NCI-H187 (cell line): ENCODE measurements at places on chromosomes 16 and 17.

- DNase-seq = no peak
Observed at GRCh38 chr16:9389543-9390207, 298.2 kb downstream of the HAPSTR1 start.

DNA sequence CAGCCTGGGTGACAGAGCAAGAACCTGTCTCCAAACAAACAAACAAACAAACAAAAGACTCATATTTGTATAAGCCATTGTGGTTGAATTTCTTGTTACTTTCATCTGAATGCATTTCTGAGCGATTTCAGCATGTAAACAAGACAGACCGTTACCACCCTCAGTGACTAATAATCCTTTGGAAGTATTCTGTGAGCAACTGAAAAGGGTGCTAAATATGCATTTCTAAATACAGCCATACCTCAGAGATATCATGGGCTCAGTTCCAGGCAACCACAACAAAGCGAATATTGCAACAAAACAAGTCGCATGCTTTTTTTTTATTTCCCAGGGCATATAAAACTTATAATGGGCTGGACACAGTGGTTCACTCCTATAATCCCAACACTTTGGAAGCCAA is 109.0 kb downstream of the USP31 start:
- DNase-seq = no peak

DNA sequence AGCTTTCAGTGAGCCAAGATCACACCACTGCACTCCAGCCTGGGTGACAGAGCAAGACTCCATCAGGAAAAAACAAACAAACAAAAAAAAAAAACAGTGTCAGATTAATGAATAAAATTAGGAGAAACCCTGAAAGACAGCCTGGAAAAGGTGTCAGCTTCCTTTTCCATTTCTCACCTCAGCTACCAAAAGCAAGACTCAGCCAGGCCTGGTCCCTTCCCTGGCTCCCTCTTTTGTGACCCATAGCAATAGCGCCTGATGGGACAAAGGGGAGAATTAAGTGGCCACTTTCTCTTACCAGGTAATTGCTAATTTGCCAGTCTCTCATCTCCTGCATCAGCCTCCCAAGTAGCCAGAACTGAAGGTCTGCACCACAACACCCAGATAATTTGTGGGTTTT is 3.9 kb upstream of the THRA start:
- no peak for DNase-seq

DNA sequence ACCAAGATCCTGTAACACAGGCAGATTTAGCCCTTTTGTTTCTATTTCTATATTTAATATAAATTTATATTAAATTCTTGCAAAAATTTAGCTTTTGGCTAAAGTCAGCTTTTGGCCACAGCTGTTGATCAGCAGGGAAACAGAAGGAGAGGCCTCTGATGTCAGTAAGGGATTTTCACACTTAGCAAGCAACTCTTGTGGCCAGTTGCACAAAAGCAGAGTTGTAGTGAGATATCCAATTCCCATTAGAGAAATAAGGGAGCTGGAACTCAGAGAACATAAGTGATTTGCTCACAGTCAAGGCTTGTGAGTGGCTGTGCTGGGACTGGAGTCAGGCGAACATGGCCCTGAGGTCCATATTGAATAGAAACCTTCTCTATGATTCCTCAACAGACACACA is 16.7 kb upstream of the HEATR6 start:
- no peak for DNase-seq

DNA sequence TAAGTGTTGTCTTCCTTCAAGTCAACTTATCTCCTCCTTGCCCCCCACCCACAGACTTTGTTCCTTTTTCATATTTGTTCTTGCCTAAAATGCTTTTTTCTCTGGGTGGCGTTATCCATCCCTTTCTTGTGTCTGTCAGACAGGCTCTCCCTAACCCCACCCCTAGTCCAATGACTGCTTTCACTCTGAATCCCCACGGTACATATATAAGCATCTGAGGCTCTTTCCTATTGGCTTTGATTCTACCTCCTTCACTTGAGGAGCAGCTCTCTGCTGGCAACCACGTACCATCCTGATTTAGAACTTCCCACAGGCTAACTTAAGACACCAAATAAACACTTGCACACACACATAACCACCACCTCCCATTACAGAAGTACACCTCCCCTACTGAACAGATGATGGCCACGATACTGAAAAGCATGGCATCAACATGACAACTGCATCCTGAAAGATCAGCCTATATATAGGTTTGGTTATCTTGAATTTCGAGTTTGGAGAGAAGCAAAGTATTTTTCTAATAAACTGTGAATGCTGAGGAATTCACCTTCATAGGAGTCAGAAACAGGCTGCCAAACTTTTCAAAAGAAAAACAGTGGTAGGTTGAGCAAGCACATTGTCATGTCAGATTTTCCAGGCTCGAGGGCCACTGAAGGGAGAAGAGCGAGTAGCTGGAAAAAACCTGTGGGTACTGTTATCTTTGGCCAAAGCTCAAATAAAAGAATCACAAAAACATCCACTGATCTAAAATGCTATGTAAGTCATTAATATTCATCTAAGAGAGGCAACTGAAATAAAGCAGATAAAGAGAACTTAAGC is 24.3 kb downstream of the STAT3 start:
- no peak for DNase-seq

- DNase-seq = no peak
Observed at GRCh38 chr17:2081564-2081963, 26.7 kb downstream of the HIC1 start.

DNA sequence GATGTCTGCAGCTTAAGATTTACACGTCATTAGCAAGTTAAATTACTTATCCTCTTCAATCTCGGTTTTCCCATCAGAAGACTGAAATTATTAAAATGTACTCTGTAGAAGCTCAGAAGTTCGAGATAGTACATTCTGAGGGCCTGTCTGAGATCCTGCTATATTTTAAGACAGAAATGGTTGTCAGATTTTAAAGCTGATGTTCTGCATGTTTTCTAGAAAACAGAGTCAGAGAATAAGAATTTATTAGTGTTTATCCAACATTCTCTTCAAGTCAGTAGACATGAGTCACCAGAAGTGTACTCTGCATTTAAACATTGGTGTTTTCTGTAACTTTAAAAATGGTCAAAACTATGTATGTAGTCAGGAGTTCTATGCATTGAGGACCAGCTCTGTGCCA is 155.2 kb upstream of the MYOCD start:
- DNase-seq = no peak

GRCh38 chr16:65114527-65114926 is 7.3 kb downstream of the CDH11 start:
- DNase-seq = no peak

DNA sequence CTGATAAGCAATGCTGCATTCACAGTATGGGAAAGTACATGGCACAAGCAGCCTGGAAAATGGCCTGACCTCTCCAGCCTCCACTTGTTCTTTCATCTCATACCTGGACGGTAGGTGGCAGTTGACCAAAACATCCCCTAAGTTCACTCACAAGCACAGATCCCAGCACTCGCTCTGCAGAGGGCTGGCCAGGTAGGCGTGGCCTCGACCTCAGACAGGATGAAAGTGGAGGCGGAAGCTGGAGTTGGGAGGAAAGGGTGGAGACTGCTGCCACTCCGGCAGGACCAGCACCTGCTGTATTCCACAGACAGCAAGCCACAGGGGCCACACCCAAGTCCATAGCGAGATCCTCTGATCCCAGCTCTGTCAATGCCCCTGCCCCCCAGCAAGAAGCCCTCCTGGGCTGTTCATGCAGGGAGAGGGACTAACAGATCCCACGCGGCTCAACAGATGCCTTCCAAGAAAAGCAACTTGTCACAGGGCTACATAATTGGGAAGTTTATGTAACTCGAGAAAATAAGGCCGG is 31.3 kb downstream of the ZCCHC14 start:
- peak; percentile 44 for DNase-seq

GRCh38 chr17:50604513-50604912 is 30.2 kb upstream of the ABCC3 start:
- DNase-seq = no peak

GRCh38 chr17:18987230-18987610 is 17.3 kb downstream of the FAM83G start:
- DNase-seq = no peak

DNA sequence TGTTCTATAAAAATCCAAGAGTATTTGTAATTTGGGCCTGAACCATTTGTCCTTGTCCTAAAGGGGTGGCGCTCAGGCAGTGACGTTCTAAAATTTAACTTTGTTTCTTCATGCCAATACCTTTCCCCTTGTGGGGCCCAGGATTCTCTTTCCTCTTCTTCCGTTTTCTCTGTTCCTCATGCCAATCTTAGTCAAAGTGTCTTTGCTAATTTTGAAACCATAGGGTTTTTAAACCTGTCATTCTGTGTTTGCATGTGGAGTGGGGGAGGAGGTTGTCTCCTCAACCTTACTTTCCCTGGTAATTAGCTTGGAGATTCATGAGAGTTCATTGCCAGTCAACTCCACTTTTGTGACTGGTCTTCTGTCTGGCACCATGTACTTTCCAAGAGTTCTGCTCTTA is 337.1 kb downstream of the MAF start:
- no peak for DNase-seq

DNA sequence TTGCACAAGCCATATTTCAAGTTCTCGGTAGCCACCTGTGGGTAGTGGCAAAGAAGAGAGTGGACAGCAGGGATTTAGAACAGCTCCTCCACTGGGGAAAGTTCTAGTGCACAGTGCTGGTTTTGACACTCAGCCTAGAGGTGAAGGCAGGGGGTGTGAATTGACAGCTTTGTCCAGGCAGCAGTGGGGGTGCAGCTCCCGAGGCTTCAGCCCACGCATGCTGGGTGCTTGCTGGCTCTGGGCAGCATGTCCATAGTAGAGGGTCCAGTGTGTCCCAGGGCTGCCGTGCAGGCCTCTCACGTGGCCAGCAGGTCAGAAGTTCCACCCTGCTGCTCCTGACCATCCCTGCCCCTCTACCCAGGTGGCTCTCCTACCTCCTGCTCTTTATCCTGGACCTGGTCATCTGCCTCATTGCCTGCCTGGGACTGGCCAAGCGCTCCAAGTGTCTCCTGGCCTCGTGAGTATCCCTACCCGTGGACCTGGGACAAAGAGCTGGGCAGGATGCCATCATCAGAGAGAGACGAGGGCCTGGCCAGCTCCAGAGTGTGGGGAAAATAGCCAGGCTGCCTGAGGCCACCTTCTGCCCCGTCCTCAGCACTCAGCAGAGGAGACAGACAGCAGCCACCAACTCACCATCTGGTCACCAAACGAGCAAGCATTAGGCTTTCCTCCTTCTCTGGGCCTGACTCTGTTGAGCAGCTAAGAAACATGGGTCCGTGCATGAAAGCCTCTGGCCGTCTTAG is 29.8 kb downstream of the TTYH2 start:
- DNase-seq = no peak

GRCh38 chr17:7239091-7240027 is at the start of gene PHF23:
TSS of gene PHF23 (minus strand) at chr17:7239457. CDS start at chr17:7239279, 178 bp downstream.
- peak; percentile 92 for DNase-seq
